Stimulated activated CD4-positive, alpha-beta T cell treated with anti-CD3 and anti-CD28 coated beads, TNF-alpha, amount 100 ng/mL, for 1 hour (primary cell): ENCODE measurements at places on chromosomes 12 and 14.

DNA sequence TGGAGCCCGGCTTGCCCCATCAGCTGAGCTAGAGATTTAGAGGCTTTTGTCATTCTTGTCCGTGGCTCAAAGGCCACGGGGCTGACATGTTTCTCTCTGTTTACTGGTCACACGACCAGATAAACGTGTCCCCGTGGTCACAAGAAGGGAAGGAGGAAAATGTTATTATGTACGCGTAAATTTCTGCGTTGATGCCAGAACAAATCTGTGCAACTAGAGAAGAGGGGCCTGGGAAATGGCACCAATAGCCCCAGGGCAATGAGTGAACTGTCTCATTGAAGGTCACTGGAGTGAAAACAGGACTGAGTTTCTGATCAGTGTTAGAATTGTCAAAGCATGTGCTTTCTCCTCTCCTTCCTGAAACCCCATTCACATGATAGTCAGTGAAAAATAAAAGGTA is 25.3 kb downstream of the OAS2 start:
- no peak for DNase-seq

DNA sequence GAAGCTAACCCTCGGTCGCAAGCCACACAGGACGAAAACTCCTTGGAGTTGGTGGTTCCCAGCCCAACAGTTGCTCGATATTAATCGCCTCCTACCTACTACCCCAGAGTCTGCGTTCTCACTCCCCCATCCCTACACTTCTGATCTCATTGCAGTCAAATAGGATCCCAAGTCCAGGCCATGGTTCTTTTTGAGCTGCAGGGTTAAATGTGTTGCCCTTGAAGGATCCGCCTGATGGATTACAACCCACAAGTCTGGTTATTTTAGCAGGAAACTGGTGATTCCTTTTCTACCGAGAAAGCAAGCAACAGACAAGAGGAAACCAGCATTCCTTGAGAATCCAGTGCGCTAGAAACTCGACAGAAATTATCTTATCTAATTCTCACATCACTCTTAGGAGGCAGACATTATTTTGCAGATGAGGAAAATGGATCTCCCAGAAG is 785 bp upstream of the NIN start:
- DNase-seq = no peak

DNA sequence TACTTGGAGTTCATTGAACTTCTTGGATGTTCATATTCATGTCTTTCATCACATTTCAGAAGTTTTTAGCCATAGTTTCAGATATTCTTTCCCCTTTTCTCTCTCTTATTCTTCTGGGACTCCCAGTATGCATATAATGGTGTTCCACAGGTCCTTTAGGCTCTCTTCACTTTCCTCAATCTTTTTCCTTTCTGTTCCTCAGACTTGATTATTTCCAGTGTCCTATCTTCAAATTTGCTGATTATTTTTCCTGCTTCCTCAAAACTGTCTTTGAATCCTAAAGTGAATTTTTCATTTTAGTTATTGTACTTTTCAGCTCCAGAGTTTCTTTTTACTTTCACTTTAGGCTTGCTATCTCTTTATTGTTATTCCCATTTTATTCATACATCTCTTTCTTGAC is 8.8 kb upstream of the ZFP36L1 start:
- no peak for DNase-seq

DNA sequence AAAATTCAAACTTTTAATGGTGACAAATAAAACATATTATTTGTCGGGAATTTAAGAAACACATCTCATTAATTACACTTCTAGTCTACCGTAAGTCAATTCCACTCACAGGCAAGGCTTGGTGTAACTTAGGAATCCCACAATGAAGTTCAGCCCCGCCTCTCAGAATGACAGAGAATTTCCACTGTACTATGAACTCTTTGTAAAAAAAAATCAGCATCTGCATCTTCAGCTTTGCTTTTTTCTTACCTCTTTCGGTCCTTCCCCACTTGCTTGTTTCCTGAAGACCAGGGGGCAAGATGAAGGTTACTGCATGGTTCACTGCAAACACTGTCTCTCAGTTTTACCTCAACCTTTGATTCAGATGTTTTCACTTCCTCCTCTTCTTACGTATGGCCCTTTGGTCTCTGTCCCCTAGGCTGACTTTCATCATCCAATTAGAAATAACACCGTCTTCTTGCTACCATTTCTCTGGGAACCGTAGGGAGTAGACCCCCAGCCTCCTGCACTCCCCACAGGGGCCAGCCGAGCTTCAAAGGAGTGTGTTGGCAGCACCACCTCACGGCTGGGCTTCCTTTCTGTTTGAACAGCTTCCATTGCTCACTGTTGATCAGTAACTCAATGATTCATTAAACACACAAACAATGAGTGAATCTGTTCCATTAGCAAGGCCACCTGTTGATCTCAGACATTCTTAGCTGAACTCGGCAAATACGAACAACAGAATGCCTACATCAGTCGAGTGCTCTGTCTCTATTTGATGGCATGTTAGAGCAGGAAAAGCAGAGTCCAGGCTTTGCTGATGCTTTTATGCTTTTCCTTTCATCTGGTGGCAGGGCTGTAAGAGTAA is 343.0 kb downstream of the BMP4 start:
- no peak for DNase-seq

- no peak for DNase-seq
Measured at GRCh38 chr14:72742118-72742837, 151.6 kb downstream of the DPF3 start.

- DNase-seq = no peak
Measured at GRCh38 chr14:47442211-47442610, 233.2 kb downstream of the MDGA2 start.

GRCh38 chr14:66662374-66662773 is 154.4 kb downstream of the GPHN start:
- no peak for DNase-seq

- peak; percentile 2 for DNase-seq
Measured at GRCh38 chr12:95918194-95918993, 24.0 kb downstream of the CCDC38 start.

DNA sequence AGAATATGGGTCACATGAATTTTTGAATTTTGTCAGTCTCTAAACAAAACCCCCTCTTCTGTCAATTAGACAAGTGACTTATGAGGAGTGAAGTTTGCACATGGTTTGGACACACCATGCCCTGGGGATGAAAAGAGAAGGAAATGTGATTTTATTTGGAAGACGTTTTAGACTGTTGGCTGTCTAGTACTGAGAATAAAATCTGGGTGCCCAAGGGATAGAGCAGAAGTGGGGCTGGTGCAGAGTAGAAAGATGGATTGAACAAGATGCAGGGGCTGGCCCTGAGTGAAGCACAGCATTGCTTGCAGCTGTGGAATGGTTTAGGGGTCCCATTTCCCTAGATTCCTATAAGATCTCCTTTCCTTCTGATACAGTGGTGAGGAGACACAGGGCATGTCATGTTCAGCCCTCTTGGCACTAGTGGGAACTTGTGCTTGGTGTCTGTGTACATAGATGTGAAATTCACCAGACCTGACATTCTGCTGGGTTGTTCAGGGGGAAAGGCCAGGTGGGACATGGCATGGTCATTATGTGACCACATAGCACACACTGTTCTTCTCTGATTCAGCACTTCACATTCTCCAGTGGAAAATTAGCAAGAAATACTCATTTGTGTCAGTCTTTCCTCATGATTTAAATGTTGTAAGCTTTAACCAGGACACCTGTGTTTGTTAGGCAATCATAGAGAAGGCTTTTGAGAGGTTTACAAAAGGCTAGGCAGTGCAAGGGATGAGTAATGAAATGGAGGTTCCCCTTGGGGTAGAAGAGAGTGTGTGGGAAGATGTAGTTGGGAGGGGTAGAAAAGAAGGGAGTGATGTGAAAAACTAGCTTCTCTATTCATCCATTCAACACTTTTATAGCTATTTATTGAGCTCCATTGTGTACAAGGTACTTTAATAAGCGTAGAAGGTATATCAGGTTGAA is 202.3 kb upstream of the IGF1 start:
- DNase-seq = no peak
